ENCODE measurements at places on chromosomes 5 and 9. TPM values are rescaled to one million over a fixed set of nuclear protein-coding genes. Genes with fewer than 3 reads are reported as not detected.

RUSC2 gene
- polyA plus RNA-seq = 45.0 TPM

QRFP gene
- polyA plus RNA-seq = not detected

IFT74 gene
- polyA plus RNA-seq = 5.1 TPM

AQP7 gene
- 0.66 TPM for polyA plus RNA-seq

IFNB1 gene
- not detected for polyA plus RNA-seq

ISL1 gene
- polyA plus RNA-seq = 156 TPM

SPINK13 gene
- not detected for polyA plus RNA-seq

FOXD4L5 gene
- not detected for polyA plus RNA-seq

Data from brain (organoid and tissue), 16 donors.